ENCODE measurements at places on chromosomes 2 and 18.

GRCh38 chr2:239509373-239510143, 108.7 kb upstream of the HDAC4 start:
- no peak for DNase-seq

- no peak for DNase-seq
Measured at GRCh38 chr2:165743442-165743841, 50.6 kb downstream of the GALNT3 start.

- DNase-seq: peak; percentile 23
Measured at GRCh38 chr18:3595369-3596273, 145.6 kb downstream of the TGIF1 start.

- no peak for DNase-seq
Measured at GRCh38 chr18:8835521-8835953, 130.2 kb downstream of the MTCL1 start.

GRCh38 chr2:69168950-69169654, 156.1 kb downstream of the ANTXR1 start:
- no peak for DNase-seq

DNA sequence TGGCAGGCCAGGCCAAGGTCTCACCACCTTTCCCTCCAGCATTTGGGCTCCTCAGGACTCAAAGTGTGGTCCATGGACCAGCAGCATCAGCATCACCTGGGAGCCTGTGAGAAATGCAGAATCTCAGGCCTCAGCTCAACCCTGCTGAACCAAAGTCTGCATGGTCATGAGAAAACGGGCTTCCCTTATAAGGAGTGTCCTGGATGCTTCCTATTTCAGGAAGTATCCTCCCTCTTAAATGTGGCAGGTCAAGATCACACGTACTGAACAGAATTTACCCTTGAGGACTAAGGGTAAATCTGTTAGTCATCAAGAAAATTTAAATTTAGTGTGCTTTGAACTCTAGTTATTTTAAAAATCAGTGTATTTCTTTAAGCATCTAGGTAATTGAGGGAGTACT, 11.8 kb downstream of the CD8A start:
- no peak for DNase-seq

- no peak for DNase-seq
Measured at GRCh38 chr2:59184276-59185020, 943.3 kb upstream of the FANCL start.

- no peak for DNase-seq
Measured at GRCh38 chr18:34932363-34932762, 108.8 kb upstream of the MAPRE2 start.

DNA sequence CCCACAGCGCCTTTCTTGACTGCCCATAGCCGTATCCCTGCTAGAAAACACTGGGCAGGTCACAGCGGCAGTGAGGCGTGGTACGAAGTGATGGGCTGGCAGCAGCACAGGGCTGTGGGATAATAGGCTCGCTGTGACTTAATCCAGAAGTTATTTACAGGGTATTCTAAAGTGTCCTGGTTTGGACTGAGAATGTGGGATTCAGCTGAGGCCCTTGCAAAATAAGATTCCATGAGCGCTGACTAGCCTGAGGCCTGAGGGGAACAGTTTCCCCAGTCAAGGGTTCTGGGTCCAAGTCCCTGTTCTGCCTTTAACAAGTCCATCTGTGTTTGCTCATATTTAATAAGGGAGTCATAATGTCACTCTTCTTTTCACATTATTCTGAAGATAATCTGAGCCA, 34.6 kb downstream of the SETBP1 start:
- no peak for DNase-seq

DNA sequence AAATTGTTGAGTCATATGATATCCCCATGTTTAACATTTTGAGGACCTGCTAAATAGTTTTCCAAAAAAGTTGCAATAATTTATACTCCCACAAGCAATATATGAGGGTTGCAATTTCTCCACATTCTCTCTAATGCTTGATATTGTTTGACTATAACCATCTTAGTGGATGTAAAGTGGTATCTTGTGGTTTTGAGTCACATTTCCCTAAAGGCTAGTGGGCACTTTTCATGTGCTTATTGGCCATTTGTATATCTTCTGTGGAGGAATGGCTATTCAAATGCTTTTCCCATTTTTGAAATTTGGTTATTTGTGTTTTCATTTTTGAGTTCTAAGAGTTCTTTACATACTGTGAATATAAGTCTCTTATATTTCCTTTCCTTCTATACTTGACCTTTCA, 82.7 kb downstream of the SCG2 start:
- no peak for DNase-seq
